ENCODE measurements at places on chromosomes 12 and 14.

DNA sequence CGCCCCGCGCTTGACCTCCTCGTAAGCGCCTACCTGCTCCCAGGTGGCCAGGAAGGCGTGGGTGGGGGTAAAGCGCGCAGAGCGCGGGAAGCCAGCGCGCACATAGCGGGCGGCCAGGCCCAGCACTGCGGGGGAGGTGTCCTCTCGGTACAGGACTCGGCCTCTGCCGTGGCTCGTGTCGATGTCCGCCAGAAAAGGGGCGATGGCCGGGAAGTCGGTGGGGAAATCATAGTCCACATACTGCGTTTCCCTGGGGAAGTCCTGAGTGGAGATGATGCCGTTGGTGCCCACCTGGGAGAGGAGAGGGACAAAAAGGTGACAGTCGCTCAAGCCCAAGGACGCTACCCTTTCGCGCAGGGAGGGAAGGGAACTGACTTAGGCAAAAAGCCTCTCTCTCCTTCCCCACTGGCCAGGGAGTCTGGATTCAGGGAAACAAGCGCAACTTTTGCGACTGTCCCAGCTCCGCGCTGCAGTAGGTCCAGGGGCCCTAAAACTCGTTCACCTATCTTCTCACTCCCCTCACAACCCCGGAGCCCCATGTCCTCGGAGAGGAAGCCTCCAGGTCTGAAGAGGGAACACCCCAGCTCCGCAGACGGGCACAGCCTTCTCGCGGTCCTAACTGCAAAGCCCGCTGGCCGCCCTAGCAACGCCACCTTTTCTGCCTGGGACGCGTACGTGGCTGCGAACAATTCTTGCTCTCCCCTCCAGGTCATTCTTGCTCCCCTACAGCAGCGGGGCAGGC, 815 bp downstream of the NID2 start:
- DNase-seq = no peak

DNA sequence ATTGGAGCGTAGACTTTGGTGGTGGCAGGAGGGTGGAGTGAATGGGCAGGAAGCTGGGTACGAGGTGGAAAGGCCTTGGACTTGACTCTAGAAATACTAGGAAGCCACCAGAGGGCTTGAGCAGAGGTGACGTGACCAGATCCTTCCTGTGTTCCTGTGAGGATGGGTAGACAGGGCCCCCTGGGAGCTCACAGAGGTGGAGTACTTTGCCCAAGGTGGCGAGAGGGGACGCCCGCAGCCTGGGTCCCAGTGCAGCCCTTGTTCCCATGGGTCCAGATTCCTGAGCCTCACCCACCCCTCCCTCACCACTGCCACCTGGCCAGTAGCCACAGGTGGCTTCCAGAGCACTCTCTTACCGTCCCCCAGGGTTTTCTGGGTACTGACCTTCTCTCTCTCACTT, 89.8 kb downstream of the KIF26A start:
- no peak for DNase-seq

- no peak for DNase-seq
Observed at GRCh38 chr12:123494124-123494851, 36.3 kb downstream of the SNRNP35 start.

- DNase-seq = no peak
Observed at GRCh38 chr14:29339494-29340172, 573.0 kb downstream of the FOXG1 start.

DNA sequence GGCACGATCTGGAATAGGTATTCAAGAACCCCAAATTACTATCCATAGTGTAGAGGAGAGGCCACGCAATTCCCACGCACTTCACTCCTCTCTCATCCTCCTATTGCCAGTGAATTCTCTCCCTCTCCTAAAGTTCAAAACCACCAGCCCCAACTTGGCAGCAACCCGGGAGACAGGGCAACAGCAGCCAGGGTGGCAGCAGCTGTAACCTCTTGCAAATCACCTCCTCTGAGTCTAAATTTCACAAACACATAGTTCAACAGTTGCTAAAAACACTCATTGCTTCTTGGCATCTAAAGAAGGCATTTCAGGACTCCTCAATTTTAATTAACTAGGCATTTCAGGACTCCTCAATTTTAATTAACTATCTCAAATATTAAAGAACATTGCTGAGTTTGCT, 37.7 kb upstream of the MANSC4 start:
- no peak for DNase-seq

DNA sequence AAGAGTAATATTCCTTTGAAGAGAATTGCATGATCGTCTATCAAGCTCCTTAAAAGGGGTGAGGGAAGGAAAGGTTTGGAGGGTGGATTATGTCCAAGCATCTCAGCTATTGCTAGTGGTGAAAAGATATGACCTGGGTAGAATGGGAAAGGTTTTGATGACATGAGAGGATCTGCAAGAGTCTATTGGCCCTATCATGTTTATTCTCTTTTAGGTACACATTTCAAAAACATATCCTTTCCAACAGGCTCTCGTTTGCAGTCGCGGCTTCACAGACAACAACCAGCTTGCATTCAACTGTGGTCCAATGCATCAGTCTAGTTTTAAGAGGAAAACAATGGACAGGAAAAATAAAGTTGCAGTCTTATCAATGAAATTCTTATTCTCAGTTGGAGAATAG, 17.1 kb downstream of the FOXG1 start:
- no peak for DNase-seq

GRCh38 chr14:103225062-103225461, 101.8 kb downstream of the TNFAIP2 start:
- DNase-seq = no peak

DNA sequence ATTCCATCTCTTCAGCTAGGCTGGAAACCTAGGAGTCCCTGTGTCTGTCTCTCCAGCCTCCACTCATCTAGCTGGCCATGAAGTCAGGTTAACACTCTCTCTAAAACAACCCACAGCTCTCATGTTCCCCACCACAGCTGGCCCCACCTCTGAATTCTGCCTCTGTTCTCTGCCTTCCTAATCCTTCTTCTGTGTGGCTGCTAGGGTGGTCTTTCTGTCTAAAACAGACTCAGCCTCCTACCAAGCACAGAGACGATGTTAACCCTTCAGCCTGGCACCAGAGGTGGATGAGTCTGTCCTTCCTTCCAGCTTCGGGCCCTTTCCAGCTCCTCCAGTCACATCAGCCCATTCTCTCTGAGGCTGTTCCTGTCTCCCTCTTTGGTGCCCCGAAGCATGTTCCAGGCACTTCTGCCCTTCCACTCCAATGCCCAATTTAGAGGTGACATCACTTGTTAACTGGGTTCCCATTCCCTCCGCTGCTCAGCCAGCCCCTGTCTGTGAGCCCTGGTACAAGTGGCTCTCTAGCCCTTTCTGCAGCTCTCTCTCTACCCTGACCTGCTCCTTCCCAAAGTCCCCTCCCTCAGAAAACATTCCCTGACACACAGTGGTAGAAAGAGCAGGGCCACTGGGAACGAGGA, 9.1 kb downstream of the FIGNL2 start:
- no peak for DNase-seq

DNA sequence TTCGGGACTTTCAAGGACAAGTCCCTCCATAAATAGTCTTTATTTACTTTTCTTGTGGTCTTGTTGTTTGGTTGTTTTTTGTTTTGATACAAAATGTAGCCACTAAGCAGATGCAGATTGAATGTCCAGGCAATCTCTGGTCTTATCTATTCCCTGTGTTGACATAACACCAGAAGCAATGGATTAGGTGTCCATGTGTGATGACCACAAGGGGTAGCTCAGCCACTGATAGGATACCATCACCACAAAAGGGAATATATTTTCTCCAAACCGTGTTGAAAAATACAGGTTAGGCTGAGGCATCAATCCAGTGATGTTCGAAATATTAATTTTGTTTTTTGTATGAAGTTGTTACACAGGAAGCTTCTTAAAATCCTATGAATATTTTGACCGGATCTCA, 196.3 kb downstream of the EPS8 start:
- DNase-seq = no peak

DNA sequence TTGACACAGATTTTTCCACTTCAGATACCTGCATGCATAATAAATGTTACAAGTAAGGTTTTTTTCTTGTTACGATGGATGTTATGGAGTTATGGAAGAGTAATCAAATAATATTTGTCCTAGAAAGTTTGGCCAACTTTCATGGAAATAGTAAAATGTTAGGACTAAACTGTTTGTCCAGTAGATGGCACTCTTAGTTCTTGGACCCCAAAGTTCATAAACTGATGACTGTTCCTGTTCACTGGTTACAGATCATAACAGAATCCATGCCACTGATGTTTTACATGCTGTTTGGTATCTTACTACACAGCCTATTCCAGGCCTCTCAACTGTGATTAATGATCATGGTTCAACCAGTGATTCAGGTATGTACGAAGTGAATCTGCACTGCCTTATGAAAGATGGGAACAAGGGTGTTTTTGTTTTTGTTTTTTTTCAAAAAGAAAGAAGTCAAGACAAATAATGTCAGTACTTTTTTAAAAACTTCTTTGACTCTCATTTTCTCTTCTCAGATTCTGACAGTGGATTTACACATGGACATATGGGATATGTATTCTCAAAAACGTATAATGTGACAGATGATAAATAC, 48.8 kb upstream of the SLCO1C1 start:
- peak; percentile 18 for DNase-seq

DNA sequence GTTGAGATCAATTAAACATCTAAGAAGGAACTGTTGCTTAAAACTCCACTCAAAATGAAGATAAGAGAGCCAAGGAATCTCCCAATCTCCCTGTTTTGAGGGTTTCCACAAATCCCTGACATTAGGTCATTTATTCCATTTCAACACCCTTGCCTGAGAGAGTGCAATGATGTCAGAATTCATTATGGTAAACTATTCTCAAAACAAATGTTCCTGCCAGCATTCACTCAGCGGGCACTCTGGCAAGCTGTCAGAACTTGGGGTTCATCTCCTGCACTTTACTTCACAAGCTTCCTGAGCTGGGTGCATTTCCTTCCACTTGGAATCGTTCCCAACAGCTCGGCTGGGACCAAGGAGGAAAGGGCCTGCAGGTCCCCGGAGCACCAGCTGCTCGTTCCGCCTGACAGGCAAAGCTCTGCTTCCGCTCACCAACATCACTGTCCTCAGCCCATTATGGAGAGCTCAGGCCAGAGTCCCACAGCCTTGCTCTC, 117.8 kb downstream of the TTC7B start:
- peak; percentile 18 for DNase-seq

DNA sequence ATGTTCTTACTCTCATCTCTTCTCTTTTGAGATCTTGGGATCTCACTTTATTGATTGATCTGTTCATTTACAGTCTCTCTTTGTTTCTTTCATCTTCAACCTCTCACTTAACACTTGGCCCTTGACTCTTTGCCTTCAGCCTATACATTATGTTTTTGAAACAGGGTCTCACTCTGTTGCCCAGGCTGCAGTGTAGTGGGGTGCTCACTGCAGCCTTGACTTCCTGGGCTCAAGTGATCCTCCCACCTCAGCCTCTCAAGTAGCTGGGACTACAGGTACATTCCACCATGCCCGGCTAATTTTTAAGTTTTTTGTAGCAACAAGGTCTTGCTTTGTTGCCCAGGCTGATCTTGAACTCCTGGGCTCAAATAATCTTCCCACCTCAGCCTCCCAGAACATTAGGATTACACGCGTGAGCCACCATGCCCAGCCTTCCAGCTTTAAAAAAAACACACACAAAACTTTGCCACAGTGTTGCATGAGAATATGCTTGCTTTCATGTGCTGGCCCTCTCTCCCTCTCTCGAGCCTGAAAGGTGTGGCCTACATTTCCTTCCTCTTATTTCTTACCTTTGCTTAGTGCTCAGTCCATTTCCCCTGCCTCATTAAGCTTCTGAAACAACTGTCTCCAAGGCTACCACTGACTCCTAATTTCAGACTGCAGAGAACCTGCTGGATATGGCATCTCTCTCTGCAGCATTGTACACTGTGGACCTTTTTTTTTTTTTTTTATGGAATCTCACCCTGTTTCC, 9.9 kb downstream of the DIP2B start:
- no peak for DNase-seq

DNA sequence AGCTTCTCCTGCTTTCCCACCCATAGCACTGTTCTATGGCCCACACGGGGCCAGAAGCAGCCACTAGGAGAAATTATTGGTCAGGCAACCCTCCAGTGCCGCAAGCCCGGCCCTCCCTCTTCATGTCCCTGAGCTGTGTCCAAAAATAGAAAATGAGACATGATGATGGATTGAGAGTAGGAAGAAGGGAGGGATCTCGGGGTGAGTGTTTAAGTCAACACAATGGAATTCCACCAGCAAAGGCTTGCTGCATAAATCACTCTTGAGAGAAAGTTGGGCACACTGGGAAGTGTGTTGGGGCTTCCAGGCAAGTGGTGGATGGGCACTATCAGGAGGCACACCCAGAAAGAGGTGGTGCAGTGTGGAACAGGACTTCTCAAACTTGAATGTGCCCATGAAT, 94.2 kb downstream of the LLPH start:
- DNase-seq = no peak

GRCh38 chr14:63388766-63389431, 70.2 kb upstream of the GPHB5 start:
- peak; percentile 32 for DNase-seq

DNA sequence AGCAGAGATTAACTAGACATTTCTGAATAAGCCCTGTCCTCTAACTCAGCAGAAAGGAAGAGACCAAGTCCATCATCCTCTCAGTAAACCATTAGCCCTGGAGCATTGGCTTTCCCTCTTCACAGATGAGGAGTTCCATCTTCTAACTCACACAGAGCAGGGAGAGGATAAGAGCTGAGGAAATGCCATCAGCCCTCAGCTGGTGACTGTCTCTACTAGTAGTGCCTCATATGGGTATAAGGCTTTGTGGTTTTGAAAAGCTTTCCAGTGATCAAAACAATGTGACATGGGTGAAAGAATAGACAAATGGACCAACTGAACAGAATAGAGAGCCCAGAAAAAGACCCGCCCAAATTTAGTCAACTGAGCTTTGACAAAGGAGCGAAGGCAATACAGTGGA, 197.2 kb upstream of the NUDT4 start:
- no peak for DNase-seq

Data from inflammatory macrophage treated with lipopolysaccharide for 1 hour (primary cell).